NK-92 treated with Interleukin-12 subunit alpha and Interleukin-12 subunit beta, amount 100 ng/mL, for 24 hours (cell line): ENCODE measurements at places on chromosomes 1 and 21.

GRCh38 chr21:39150877-39151276 lies 32.4 kb downstream of the PSMG1 start:
- DNase-seq: no peak

GRCh38 chr1:244283772-244284171 lies 167.9 kb downstream of the ADSS2 start:
- DNase-seq: no peak

DNA sequence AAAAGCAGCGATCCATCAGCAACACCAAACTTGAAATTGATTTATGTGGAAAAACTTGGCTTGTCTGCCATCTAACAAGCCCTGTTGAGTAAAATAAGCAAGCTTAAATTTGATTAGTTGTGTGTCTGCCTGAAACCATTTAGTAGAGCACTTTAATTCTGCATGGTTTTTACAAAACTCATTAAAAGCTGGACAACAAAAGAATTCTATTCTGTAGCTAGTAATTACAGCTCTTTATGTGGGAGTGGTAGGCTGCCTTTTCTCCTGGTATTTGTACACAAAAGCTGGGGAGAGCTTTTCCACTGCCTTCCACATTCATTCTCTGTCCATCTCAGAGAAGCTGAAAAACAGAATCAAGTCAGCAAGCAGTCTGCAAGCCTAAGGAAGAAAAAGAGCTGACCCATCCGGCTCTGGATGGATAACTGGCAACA lies 1.7 kb downstream of the ETS2 start:
- no peak for DNase-seq

- DNase-seq: no peak
These were observed 561.8 kb upstream of the ADAMTS5 start for GRCh38 chr21:27528697-27529096.

DNA sequence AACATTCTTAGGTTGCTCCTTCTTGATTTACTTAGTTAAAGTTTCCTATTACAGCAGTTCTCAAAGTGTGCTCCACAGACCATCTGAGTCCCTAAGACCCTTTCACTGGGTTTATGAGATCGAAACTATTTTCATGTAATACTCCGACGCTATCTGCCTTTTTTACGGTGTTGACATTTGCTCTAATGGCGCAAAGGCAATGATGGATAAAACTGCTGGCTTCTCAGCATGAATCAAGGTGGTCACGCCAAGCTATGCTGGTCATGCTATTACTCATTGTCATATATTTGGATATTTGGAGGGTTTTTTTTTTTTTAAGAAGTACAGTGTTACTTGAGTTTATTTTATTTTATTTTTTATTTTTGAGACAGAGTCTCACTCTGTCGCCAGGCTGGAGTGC lies 235.1 kb downstream of the KIF26B start:
- no peak for DNase-seq

DNA sequence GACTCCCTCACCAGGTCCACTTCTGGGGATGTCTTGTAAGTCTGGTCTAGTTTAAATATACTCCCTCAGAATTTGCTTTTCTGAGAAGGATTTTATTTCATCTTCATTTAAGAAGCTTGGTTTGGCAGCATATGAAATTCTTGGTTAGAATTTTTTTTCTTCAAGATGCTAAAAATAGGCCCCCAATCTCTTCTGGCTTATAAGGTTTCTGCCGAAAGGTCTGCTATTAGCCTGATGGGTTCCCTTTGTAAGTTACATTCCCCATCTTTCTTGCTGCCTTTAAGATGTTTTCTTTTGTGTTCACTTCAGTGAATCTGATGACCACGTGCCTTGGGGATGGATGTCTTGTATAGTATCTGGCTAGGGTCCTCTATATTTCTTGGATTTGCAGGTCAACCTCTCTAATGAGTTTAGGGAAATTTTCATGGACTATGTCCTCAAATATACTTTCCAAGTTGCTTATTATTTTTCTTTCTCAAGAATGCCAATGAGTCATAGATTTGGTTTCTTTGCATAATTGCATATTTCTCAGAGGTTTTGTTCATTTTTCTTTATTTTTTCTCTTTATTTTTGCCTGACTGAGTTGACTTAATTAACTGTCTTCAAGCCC lies 19.4 kb downstream of the TCP10L start:
- DNase-seq: no peak

DNA sequence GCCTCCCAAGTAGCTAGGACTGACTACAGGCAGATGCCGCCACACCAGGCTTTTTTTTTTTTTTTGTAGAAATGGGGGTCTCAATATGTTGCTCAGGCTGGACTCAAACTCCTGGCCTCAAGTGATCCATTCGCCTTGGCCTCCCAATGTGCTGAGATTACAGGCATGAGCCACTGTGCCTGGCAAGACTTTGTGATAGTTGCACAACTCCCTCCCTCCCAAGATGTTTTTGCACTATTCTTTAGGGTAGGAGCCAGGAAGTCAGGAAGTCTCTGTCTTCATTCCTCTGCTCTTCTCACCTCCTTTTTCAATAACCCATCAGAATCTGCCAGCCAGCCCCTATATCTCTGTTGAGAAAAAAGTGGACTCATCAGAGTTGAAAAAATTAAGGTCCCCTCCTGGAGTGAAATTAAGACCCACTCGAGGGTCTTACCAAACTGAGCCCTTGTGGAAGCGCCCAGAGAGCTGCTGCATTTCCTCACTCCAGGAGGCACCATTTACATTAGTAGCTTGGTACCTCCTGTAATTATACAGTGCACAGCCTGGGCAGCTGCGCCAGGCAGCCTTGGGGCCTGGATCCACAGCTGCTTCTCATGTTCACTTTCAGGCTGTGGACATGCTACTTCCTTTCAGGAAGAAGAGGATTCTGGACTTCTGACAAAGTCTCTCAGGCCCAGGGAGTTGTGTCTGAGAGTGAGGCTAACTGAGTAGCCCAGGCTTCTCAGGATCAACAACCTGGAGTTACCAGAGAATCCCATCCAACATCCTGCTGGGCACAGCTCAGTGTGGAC lies 24.0 kb downstream of the TCEA3 start:
- DNase-seq: no peak

- DNase-seq: no peak
These were observed 109.2 kb upstream of the SERTAD4 start for GRCh38 chr1:210123383-210123782.

DNA sequence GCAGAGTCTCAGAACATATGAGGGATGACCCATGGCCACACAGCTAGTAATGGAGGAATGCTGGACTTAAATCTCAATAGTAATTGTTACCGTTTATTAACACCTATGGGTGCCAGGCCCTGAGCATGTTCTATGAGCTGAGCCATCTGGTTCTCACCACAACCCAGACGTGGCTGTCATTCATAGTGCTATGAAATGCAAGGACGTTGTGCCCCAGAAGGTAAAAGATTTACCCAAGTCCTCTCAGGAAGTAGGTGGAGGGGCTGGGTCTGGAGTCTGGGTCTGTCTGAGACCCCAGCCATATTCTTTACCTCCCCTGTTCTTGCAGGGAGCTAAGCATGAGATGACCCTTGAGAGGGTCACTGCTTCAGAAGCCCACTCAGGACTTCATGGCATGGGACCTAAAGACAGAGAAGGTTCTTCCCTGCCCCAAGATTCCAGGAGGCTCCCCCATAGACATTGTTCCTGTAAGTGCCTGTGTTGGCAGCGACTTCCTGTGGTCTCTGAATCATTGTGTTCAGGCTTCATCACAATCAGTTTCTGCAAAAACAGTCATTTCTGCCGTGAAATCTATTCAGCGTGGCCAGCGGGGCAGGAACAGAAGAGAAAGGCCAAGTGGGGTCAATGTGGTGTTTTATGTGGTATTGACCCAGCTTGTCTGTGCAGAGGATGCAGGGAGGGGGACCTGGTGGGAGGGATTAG lies 475.4 kb downstream of the PTPRU start:
- peak; percentile 54 for DNase-seq

GRCh38 chr1:59133997-59134396 lies 162.9 kb upstream of the FGGY start:
- DNase-seq: no peak

DNA sequence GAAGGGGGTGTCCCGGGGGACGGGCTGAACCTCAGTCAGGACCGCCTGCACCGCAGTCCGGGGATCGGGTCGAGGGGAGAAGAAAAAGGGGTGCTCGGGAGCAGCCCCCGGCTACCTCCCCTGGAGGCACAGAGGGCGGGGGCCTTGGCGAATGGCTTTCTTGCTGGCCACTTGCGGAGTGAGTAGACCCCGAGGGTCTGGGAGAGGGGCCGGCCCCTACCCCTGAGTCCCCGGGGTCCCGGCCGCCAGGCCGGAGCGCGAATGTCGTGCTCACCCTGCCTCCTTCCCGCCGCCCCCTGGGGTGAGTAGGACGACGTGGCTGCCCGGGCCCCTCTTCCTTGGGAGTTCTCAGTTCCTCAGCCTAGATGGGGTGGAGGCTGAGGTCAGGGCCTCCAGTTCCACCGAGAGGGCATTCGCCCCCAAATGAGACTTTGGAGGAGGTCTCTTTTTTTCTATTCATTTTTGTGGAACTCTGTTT lies 113.0 kb downstream of the OSBPL9 start:
- no peak for DNase-seq

DNA sequence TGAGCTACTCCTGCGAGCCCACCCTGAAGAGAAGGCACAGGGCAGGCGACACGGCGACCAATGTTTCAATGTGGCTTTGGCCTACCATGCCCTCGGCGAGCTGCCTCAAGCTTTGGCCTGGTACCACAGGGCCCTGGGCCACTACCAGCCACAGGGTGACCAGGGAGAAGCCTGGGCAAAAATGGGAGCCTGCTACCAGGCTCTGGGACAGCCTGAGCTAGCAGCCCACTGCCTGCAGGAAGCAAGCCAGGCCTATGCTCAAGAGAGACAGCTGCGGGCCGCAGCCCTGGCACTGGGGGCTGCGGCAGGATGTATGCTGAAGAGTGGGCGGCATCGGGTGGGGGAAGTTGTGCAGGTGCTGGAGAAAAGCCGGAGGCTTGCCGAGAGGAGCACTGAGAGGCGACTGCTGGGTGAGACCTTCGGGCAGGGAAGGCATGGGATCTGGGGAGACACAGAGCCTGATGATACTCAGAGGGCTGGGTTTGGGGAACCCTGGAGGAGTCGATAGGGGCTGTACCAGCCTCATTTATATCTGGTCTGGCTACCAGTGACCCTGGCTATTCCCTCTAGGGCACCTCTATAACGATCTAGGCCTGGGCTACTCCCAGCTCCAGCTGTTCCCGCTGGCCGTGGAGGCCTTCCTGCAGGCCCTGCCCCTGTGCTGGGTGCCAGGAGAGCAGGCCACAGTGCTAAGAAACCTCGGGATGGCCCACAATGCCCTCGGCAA lies 2.3 kb downstream of the TTC24 start:
- DNase-seq: no peak

GRCh38 chr1:85617633-85618100 lies 37.1 kb downstream of the CCN1 start:
- no peak for DNase-seq

DNA sequence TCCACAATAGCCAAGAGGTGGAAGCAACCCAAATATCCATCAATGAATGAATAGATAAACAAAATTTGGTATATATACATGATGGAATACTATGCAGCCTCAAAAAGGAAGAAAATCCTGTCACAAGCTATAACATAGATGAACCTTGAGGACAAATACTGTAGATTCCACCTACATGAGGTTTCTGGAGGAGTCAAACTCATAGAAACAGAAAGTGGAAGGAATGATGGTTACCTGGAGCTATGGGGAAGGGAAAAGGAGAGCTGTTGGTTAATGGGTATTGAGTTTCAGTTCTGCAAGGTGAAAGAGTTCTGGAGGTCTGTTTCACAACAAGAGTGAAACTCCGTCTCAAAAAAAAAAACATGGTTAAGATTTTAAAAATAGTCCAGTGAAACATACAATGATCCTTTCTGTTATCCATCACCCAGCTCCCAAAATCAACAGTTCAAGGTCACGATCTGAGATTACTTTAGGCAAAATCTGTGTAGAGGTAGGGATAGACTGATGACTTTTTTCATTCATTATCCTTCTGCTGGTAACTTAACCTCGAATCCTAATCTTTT lies 80.8 kb upstream of the HNRNPU start:
- DNase-seq: no peak

GRCh38 chr1:41315871-41316270 lies 45.4 kb upstream of the FOXO6 start:
- no peak for DNase-seq

DNA sequence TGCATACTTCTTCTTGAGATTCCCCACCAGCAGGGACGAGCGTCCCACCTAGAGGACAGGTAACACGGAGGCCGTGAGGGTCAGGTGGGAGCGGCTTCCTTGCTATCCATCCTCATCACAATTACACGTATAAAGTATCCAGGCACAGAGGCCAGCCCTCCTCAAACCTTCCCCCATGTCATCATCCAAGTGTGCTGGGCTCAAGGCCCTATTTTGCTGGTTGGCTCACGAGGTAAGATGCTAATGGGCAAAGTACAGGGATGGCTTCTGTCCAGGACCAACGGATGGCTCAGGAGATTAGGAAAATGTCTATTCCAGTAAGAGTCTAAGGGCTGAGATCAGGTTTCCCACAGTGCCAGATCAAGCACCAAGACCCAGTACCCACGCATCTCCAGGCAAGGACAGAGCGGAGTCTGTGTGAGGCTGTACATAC lies 11.5 kb upstream of the A3GALT2 start:
- no peak for DNase-seq

DNA sequence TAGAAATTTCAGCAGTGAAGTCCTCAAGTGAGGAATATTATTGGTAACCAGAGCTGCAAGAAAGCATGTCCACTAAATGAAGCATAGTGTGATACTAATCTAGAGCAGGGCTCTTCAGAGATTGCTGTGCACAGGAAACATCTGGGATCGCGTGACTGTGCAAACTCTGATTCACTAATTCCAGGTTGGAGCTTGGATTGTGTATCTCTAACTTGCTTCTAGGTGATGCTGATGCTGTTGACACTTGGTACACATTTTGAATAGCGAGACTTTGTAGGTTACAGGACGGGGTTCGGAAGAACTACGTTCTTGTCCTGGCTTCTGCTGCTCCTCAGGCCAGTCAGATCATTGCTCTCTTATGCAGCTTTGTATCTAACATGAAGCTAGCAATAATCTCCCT lies 66.5 kb downstream of the PRRX1 start:
- DNase-seq: no peak

DNA sequence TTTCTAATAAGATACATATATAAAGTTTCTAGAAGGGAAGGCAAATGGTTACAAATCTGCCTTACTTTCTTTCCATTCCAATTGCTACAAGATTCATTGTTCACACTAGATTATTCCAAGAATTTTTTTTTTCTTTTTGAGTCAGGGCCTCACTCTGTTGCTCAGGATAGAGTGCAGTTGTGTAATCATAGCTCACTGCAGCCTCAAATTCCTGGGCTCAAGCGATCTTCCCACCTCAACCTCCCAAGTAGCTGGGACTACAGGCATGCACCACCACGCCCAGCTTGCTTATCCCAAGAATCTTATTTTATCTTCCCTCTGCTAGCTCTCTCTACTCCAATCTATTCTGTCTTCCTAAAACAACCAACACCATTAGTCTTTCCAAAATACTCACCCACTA lies 81.8 kb downstream of the KIAA0319L start:
- DNase-seq: no peak

DNA sequence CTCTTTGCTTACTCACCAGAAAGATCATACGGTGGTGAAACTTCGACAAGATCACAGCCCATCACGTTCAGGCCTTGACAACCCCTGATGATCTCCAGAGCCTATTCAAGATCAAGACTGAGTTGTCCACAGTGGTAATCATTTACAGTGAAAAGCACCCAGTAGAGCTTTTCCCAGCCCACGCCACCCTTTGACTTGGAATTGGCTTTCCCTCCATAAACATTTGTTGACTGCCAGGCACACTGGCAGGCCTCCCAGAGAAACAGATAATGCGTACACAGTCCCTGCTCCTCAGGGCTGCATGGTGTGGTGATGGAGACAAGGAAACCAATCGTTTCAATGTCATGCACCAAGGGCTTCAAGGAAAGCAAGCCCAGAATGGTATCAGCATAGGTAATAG lies 10.1 kb downstream of the AGMAT start:
- DNase-seq: no peak

- no peak for DNase-seq
These were observed 24.4 kb downstream of the RC3H1 start for GRCh38 chr1:173997791-173998190.
